ENCODE measurements at places on chromosomes 1 and 21.

GRCh38 chr1:153629971-153630370, 1.7 kb downstream of the S100A1 start:
- DNase-seq = no peak

GRCh38 chr1:17944646-17945045, 163.0 kb upstream of the IGSF21 start:
- DNase-seq = no peak

DNA sequence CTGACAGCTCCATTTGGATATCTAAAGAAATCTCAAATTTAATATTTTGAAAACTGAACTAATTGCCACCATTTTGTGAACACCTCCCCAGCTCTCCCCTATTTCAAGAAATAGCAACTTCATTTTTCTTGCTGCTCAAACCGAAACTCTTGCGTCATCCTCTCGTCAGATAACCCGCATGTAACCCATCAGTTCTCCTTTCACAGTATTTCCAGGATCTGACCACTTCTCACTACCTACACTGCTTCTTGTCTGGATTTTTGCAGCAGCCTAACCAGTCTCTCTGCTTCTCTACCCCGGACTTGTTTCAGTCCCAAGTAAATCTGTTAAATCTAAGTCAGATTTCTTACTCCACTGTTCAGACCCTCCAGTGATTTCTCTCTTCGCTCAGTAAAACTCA, 75.6 kb downstream of the MTR start:
- DNase-seq = no peak

GRCh38 chr1:197982256-197982655, 65.1 kb downstream of the LHX9 start:
- peak; percentile 48 for DNase-seq

DNA sequence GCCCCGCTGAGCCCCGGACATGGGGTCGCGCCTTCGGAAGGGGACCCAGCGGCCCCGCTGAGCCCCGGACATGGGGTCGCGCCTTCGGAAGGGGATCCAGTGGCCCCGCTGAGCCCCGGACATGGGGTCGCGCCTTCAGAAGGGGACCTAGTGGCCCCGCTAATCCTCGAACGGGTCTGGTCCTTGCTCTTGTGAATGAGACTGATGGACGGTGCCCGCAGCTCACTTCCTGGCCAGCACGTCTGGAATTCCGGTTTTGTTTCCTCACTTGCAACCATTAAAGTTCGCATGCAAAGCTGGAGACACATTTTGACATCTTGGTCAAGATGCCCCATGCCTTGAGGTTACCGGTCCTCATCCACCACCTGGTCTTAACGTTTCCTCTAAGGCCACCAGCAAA, 5.6 kb downstream of the WRAP73 start:
- no peak for DNase-seq

- peak; percentile 2 for DNase-seq
Observed at GRCh38 chr1:246971090-246971721, 36.7 kb downstream of the ZNF695 start.

Measured in fibroblast of skin of abdomen (primary cell).